ENCODE measurements at places on chromosomes 12 and 14.

GRCh38 chr14:29536886-29537511, 390.6 kb downstream of the PRKD1 start:
- DNase-seq: no peak

GRCh38 chr12:56677680-56678079, 10.4 kb downstream of the PTGES3 start:
- no peak for DNase-seq

GRCh38 chr12:12915656-12916055, 24.3 kb downstream of the GPRC5A start:
- no peak for DNase-seq

DNA sequence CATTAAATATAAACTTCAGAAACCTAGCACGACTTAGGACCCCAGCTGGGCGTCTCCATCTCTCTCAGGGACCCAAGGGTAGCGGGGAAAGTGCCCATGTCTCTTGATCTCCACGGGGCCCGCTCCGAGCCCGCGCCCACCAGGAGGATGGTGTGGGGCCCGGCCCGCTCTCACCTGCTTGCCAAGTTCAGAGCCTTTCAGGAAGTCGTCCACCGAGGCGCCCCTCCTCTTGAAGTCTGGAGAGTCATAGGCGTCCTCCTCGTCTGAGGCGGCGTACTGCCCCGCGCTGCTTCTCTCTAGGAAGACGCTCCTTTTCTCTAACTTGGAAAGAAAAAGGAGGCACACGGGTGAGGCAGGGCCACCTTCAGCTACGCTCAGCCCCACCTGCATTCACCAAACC, 96.9 kb downstream of the PIWIL1 start:
- DNase-seq: no peak

GRCh38 chr14:74239848-74240793, 872 bp downstream of the VSX2 start:
- no peak for DNase-seq

GRCh38 chr14:99729991-99730875, 46.1 kb downstream of the CYP46A1 start:
- peak; percentile 26 for DNase-seq

- DNase-seq: no peak
Measured at GRCh38 chr14:76101391-76102379, 50.0 kb upstream of the GPATCH2L start.

DNA sequence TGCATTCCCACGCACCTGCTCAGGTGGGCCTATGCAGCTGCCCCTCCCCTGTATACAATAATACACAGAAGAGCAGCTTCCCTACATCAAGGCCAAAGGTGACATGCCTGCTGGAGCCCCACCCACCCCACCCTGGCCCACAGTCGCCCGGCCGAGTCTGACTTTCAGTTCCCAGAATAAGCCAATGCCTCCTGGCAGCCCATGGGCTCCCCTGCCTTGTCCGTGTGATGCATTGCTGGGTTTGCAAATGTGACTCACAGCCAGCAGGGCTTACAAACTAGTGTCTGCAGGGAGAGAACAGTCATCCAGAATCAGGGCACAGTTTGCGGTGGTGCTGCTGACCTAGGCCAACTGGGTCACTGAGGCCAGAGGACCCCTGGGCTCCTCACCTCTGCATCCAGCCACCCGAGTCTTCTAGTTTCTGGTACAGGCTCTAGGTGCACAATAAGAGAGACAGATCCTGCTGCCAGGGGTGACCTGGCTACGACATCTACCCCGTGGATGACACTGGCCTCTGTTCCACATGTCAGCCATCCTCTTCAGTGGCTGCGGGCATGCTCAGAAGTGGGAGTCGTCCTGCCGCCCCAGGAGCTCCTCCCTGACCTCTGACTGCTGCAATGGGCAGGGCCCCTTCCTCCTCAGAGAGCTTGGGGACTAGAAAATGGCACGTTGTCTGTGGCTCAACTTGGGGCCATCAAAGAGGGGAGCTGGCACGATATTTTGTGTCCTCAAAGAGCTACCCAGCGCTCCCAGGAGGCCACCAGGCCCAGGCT, 84.5 kb downstream of the CHGA start:
- no peak for DNase-seq

DNA sequence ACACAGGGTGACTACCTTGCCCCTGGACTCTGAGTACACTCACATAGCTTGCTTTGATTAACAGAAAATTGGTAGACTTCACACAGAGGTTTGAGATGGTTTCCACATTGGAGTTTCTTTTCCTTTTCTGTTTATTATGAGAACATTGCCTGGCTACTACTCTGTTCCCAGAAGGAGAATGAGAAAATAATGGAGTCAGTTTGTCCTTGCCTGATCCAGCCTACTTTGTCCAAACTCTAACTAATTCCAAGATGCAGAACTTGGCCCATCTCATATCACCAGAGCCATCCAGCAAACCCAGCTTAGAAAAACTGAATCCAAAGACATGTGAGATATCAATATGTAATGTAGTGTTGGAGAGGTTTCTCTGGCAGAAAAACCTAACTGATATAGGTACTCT, 20.4 kb downstream of the TAS2R50 start:
- DNase-seq: no peak
